HT-29 (cell line): ENCODE measurements at places on chromosomes 12 and 14. TPM values are rescaled to one million over a fixed set of nuclear protein-coding genes. Genes with fewer than 3 reads are reported as not detected.

DNA sequence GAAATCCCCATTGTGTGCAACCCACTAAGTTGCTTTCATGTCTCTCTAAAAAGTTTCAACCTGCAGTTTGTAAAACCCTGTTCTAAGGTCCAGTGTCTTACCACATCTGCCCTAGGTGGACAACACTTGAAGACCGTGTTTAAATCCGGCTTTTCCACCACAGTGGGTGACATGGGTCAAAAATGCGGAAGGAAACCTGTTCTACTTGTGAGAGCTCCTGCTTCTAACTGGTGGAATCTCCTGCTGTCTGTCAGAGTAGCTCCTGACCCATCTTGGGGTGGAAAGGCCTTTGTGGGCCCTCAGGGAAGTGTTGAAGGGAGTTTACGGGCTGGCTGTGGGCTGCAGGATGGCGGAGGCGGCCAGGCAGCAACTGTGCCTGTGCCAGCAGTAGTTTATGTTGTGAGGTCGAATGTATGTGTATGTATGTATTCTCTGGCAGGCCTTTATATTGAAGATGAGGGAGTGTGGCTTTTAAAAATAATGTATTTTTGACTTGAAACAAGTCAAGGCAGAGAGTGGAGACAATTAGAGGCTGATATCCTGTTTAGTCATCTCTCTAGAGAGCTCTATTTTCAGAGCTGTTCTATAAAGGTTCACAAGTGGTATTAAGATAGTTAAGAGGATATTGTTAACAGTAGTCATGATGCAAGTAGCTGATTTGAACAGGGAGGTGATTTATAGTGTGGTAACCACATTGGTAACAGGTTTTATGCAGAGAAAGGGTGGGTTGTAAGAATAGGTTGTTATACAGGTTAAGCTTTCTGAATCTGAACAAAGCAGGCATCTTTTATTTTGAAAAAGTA lies 67.0 kb downstream of the PRKCH start:
- peak; percentile 54 for DNase-seq

DNA sequence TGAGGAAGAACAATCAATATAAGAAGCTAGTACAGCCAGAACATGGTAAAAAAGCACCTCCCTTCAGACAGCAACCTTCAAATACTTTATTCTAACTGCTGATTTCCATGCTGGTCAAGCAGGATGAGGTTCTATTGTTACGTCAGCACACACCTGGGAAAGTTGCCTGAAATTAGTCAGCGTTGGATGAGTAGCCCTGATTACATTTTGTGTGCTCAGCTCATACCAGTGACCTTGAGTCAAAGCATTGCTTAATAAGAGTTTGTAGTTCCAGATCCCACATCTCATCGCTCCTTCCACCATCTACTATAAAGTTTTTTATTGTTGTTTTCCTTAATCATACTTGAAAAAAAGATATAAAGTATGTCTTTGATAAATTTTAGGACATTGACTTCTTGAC lies 361.5 kb downstream of the EGLN3 start:
- peak; percentile 1 for DNase-seq

CLEC14A gene
- not detected in 2 replicates for total RNA-seq

DNA sequence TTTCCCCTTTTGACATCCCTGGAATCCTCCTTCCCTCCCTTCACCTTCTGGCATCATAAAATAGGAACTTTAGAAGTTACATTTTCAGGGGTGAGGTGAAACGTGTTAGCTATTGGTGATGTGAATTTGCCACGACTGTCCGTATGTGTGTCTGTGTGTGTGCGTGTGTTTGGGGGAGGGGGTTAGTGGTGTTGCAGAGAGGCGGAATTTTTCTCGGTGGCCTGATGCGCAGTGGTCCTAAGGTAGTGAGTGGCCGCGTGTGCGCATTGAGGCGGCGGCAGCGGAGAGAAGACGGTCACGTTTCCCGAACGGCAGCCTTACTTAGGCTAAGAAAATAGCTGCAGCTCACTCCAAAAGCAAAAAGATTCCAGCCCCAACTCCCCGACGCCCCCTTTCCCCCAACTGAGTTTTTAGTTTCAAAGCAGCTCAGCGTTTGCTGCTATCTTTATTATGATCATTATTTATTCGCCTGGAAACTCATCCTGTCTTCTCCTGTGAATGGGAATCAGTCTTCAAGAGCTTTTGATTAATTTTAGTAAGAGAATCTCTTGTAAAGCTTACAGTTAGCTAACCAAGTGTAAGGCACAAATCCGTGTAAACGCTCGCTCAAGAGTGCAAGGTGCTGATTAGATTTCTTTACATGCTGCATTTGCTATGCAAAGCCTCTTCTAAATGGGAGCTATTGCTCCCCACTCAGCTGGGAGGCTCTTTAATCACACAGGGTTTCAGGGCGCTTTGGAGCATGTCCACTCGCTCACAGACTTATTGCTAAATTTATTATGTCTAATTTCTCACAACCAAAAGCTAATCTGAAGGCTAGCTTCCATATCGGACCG lies 4.7 kb downstream of the FLRT2 start:
- no peak for DNase-seq

GRCh38 chr14:51774209-51774608 lies 86.2 kb upstream of the GNG2 start:
- DNase-seq, result no peak

DNA sequence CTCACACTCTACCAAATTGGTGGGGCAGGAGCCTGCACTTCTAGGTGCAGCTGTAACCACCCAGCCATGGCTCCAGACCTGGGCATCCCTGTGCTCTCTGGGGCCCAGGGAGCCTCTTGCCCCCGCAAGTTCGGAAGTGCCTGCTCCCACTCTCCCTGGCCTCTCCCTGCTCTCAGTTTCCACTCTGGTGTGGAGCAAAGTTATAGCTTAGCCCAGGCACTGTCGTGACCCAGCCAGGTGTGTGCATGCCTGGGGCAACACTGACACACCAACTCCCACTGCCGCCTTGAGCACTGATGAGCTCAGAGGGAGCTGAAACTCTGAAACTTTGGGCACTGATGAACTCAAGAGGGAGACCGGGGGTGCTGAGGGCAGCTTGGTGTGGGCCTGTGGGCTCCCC lies 8.7 kb upstream of the FBXO33 start:
- no peak for DNase-seq

IL31 gene
- total RNA-seq, result not detected in 2 replicates

GRCh38 chr12:115869604-115870003 lies 407.9 kb downstream of the MED13L start:
- no peak for DNase-seq

DNA sequence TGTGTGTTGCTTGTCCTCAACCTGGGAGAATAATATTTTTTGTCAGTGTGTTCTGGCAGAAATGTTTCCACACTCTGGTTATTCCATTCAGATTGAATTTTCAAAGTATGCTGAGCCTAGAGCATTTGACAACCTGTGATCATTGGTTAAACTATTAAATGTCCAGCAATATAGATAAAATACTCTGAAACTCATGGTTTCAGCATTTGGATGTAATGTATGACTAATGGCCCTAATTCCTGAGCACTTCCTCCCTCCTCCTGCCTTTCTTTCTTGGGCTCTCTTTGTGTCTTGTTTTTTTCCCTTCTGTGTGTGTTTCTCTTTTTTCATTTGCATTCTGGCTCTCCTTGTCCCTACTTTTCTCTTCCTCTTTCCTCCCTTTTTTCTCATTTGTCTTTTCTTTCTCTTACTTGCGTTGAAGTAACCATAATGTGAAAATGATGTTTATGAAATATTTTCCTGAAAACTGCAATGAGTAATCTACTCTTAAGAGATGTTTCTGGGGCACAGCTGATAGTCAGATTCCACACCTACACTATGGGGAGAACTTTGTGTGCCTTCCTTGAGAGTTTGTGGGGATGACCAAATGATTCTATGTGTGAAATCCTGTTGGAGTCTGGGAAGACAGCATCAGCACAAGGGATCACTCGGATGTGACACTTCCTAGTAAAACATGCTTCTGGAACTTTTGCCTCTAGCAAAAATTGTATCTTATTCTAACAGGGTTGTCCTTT lies 74.6 kb downstream of the FRMD6 start:
- no peak for DNase-seq

- DNase-seq, result no peak
These were observed 114.0 kb upstream of the TMEM132D start for GRCh38 chr12:130017591-130018449.
